ENCODE measurements at places on chromosomes 2 and 18.

DNA sequence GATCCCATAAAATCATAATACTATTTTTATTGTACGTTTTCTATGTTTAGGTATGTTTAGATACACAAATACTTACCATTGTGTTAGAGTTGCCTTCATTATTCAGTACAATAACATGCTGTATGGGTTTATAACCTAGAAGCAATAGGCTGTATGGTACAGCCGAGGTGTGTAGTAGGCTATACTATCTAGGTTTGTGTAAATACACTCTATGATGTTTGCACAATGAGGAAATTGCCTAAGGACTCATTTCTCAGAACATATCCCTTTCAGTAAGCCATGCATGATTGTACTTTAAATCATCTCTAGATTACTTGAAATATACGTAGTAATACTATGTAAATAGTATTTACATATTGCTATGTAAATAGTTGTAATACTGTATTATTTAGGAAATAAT is 156.7 kb downstream of the CDCA7 start:
- DNase-seq, result no peak

DNA sequence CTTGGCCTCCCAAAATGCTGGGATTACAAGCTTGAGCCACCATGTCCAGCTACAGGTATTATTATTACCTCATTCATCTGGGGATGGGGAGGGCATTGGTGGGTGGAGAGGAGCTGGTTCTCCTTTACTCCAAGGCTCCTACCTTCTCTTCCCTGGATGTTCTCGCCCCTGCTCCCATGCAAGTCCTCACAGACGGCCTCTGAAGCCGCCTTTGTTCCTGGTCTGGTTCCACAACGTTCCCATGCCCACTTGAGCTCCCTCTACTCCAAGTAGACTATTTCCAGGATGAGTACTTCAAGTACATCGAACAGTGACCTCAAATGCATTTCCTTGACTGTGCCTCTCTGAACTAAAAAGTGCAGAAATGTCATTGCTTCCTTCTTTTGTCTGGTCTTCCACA is 3.2 kb upstream of the SLC20A1 start:
- DNase-seq, result no peak

DNA sequence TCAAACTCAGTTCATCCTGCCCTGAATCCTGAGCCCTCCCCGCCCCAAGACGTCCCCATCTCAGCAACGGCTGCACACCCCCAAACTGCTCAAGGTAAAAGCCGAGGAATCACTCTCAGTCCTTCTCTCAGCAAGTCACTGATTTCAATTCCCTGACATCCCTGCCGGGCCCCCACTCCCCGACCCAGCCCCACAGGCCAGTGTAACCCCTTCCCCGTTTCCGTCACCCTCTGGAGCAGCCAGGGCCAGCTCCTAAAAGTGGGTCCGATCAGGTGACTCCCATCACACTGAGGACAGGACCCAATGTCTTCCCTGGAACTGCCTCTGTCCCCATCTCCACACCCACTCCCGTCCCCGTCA is 20.5 kb downstream of the SNORC start:
- no peak for DNase-seq

GRCh38 chr2:35082072-35082471 is 1273.5 kb upstream of the CRIM1 start:
- no peak for DNase-seq

GRCh38 chr18:8348051-8348720 is 261.1 kb upstream of the RAB12 start:
- DNase-seq, result no peak

DNA sequence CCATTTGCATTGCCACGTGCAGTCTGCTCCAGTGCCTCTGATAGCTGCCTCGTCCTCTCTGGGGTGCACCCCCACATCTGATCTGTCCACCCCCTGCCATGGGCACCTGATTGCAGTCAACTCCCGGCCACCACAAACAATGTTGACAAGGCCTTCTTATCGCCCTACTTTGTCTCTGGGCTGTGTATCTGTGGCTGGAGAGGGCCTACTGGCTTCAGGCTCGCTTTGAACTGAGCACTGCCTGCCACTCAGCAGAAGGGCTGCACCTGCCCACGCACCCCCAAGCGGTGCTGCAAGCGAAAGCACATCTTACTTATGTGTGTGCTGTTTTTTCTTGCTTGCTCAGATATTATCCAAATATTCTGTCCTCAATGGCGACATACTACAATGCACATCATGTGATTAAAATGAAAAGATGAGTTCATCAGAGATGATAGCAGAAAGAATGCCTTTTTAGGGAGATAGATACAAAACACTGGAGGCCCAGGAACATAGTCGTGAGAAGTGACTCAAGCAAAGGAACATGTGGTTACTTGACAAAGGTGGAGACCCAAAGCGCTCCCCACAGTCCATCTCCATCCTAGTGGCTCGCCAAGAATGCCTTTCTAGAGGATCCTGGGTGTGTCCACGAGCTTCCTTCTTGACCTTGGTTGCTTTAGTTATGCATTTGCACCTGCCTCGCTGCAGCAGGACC is 28.8 kb downstream of the FBLN7 start:
- no peak for DNase-seq

DNA sequence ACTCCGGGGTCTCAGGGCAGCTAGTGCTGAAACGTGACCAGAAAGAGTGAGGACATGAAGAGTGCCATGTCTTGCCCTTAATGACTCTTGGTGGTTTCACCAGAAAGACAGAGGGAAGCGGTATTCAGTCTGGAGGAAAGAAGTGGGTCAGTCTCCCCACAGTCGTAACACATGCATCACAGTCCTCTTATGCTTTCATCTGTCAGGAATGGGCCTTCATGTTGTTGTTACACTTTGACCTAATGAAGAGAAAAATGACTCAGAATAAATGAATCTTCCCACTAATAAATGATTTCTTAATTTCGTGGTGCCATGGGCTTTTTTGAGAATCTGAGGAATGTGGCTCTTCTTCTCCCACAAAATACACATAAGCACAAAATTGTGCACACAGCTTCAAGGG is 103.2 kb downstream of the SLC8A1 start:
- peak; percentile 79 for DNase-seq

DNA sequence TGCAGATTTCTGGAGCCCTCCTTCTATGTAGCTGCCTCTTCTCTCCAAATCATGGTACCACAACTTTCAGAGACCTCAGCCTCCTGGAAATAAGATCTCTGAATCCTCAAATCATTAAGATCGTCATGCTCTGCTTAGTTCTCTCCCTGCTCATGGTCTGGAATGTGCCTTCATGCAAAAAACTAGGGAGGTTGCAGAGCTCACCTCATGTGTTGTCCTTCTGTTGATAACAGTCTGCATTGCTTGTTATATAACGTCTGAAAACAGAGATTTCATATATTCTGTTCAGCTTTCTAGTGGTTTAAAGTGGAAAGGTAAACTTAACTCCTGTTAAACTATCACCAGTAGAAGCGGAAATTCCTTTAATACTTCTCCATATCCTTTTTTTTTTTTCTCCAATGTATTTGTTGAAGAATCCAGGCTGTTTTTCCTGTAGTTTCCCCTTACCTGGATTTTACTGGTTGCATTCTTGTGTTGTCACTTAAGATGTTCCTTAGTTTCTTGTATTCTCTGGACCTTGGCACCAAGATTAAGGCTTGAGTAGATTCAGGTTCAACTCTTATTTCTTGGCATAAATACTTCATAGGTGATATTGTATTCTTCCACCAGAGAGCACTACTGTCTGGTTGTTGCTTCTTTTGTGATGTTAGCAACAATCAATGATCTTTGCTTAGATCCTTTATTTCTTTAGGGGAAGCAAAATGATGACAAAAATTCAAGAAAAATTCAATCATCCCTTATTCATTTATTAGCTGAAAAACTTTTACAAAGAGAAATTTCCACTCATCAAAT is 211.3 kb downstream of the LOXHD1 start:
- no peak for DNase-seq

DNA sequence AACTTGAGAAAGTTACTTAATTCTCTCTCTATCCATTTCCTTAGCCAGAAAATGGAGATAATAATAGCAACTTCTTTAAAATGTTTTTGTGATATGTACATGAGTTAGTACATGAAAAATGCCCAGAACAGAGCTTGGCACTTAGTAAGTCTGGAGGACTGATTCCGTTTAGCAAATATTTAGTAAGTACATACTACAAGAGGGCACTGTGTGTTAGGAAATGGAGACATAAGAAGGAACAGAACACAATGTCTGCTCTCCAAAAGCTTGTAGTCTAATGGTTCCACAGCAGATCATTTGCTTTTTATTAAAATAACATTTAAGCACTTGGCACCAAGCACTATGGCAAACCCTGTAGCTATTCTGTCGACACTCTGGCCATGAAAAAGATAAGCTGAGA is 47.5 kb upstream of the CDH20 start:
- DNase-seq, result no peak

GRCh38 chr2:100603948-100604633 is 41.3 kb downstream of the PDCL3 start:
- peak; percentile 67 for DNase-seq

GRCh38 chr2:23629772-23630480 is 244.9 kb downstream of the KLHL29 start:
- no peak for DNase-seq

DNA sequence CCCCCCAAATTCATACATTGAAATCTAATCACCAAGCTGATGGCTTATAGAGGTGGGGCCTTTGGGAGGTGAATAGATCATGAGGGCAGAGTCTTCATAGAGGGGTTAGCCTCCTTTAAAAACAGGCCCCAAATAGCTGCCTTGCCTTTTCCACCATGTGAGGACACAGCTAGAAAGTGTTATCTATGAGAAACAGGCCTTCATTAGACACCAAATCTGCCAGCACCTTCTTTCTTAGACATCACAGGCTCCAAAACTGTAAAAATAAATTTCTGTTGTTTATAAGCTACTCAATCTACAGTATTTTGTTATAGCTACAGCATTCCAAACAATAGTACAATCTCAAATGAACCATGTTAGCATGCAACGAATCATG is 459.3 kb upstream of the GCFC2 start:
- DNase-seq, result no peak

DNA sequence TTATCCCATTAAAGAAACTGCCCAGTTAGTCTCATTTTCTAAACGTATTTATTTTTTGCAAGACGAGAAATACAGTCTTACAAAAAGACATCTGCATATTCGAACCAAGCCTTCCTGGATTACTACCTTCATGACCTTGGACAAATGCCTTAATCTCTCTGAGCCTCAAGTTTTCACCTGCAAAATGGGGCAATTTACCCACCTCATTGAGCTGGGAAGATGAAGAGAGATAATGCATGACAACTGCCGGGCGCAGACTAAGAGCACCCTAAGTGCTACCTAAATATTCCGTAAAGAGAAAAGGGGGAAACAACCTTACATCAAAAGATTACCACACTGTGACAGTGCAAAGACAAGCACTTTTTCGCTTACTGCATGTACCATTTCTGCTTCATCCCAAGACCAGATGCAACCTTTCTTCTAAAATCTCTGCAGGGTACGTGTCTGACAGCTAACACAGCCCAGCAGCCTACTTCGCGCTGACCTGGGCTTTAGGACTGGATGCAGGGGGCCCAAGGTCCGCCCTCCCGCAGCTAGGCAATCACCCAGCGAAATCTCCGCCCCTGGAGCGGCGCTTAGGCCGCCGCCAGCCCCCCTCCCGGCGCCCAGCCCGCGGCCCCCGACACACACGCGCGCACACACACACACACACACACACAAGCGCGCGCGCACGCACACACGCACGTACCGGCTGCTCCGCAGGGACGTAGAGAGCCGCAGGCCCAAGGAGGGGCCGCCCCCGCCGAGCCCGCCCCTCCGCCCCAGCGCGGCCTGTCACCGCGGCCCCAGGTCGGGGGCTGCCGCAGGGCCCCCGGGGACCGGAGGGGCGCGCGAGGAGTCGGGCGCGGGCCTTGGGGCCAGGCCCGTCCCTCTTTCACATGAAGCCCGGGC is 766 bp downstream of the MAP3K2 start:
- peak; percentile 95 for DNase-seq

GRCh38 chr2:39150102-39150562 is 29.3 kb upstream of the SOS1 start:
- DNase-seq, result no peak

- DNase-seq, result no peak
Measured at GRCh38 chr2:127415593-127416505, 2.4 kb upstream of the PROC start.

GRCh38 chr18:68714366-68714711 is 569 bp downstream of the TMX3 start:
- DNase-seq, result no peak

- DNase-seq, result peak; percentile 62
Measured at GRCh38 chr2:85750587-85751575, 2.9 kb upstream of the ATOH8 start.

GRCh38 chr2:157900203-157900602 is 24.1 kb upstream of the ACVR1 start:
- no peak for DNase-seq

DNA sequence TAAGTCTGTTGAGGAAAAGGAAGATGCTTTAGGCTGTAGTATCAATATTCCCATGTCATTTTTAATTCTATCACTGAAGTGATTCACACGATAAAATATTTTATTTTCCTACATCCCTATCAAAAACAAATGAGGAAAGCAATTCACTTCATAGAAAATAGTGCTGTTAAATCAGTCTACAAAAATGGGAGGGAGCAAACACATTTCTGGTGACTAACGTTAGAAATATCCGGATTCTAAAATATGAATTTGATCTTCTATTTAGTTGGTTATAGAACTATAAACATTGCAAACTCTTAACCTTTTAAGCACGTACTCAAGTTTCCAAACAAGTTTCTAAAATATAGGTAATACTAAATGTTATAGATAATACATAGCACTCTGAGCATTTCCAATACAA is 20.8 kb downstream of the ATF2 start:
- DNase-seq, result no peak

- no peak for DNase-seq
Measured at GRCh38 chr2:79975791-79976565, 328.6 kb downstream of the LRRTM1 start.

DNA sequence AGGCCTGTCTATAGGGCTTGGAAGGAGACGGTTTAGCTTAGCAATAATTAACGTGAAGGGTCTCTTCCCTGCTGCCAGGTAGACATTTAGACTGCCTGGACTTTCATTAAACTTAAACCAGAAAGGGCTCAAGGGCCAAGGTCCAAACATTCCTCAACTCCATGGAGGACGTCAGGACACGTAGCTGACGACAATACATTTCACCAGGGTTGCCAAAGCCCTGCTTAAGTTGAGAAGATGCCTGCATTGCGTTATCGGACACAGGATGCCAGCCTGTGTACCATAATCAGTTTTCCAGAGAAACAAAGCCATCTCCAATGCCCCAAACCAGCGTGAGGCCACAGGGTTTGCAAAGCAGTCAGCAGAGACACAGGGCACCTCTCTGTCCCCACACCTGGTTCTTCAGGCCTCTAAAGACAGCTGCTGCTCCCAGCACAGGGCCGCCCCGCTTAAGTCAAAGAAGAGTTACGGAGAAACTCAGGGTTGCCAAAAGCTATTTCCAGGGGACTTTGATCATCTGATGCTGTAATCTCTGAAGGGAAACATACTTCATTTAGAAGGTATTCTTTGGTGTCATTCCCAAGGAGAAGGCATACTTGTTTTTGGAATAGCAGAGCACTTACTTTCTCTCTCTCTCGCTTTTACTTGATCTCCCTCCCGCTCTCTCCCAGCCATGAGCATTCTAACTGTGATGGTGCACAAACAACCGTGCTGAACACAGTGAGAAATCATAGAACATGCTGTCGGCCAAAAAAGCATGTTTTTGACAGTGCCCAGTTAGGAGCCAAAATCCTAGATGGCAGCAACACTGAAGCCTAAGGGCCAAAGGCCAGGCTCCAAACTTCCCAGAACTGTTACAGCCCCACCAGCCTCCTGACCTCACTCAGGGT is 46.0 kb downstream of the TTC32 start:
- no peak for DNase-seq

GRCh38 chr2:194907569-194907968 is 749.5 kb upstream of the SLC39A10 start:
- no peak for DNase-seq

GRCh38 chr18:45167631-45168280 is 447.5 kb upstream of the SLC14A2 start:
- DNase-seq, result peak; percentile 24

- no peak for DNase-seq
Measured at GRCh38 chr2:239814861-239815601, 210.1 kb downstream of the NDUFA10 start.
